Vagina (tissue), 2 donors: ENCODE measurements at places on chromosomes 12 and 14.

DNA sequence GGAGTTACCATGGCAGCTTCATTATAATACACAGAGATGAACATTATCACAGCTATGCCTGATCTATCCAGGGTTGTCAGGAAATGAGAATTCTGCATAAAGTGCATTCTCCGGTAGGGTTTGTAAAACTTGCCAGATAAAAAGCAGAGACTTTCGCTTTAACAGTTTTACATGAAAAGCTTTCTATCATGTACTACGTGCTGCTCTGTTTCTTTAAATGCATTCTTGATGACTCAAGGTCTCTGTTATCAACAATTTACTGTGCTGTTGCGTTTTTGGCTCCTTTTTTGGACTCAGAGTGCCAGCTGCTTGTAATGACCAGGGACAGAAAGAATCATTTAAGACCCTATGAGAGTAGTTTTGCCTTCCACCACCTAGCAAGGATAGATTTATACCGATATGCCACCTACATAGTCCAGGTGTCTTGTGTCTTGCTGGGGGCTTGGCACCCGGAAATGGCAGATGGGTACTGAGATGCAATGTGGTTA, 371.2 kb downstream of the BTG1 start:
- no peak for DNase-seq

DNA sequence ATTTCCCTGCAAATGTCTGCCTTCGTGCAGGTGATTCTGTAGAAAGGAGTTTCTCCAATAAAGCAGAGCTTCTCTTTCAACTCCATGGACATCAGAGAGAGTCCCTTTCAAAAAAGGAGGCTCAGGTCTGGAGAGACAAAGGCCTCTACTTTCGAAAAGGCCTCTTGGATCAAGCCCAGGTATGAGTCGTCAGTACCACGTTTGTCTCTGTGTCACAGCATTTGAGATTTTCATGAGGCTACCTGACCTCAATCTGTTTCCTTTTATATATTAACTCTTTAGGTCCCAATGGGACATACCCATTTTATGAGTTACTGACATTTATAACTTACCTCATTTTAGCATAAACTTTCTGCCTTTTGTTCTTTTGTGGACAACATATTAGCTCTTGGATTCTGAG, 290.8 kb downstream of the RPAP3 start:
- no peak for DNase-seq

DNA sequence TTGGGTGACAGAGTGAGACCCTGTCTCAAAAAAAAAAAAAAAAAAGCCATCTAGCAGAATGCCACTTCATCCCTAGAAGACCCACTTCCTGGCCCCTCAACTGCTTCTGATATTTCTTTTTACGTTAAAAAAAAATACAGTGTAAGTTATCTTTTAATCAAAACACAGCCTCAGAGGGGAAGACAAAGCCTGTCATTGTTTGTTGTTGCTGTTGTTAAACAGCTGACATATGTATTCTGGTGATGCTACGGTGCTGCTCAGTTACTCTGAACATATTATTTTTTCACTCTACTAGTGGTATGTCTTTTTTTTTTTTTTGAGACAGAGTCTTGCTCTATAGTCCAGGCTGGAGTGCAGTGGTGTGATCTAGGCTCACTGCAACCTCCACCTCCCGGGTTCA, 75.4 kb downstream of the PAPLN start:
- no peak for DNase-seq

GRCh38 chr12:105978276-105978675, 160.5 kb downstream of the NUAK1 start:
- DNase-seq: no peak

- peak; percentile 76 for DNase-seq
These were observed 90.7 kb downstream of the SINHCAF start for GRCh38 chr12:31234955-31235867.
